ENCODE measurements at places on chromosomes 4 and X.

GRCh38 chr4:169098532-169098931, 88.5 kb upstream of the CBR4 start:
- DNase-seq = no peak

DNA sequence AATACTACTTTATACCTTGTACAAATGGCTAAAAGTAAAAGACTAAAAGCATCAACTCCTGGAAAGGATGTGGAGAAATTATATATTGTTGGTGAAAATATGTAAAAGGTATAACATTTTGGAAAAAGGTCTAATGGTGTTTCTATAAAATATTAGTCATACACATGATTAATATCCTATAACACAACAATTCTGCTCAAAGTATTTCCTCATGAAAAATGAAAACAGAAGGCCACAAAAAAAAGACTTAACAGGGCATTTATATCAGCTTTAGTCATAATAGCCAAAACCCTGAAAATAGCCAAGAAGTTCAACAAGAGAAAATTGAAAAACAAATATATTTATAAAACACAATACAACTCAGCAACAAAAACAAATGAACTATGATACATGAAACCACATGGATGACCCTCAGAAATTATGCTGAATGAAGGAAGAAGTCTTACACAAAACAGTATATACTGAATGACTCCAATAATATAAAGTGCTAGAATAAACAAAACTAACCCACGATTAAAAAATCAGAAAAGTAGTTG, 38.8 kb downstream of the TBCK start:
- DNase-seq = no peak

DNA sequence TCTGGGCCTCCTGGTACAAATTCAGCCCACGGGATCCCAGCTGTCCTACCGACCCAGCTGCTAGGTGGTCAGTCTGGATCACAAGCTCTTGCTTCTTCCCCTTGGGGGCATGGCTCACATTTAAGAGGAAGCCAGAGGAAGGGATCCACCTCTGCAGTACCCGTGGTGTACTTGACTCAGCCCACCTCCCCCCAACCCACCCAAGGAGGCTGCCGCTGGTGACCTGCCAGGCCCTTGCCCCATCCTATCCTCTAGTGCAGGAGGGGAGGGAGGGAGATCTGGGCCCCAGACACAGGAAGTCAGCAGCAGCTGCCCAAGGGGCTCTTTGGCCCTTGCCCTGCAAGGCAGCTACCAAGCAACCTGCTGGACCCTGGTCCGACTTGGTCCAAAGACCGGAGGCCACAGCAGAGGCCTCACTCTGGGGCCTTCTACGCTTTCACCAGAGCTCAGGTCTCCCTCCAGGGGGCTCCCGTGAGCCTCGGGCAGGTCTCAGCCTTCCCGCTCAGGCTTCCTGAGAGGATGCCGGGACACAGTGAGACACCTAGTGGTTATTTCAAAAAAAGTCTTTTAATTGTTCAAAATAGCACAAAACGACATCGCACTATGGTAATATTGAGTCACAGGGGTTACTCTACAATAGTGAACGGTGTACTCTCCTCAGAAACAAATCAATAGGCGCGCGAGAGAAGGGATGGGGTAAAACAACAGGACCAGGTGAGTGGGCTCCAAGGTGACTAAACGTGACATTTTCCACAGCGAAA, 2.7 kb upstream of the RENBP start:
- peak; percentile 52 for DNase-seq

DNA sequence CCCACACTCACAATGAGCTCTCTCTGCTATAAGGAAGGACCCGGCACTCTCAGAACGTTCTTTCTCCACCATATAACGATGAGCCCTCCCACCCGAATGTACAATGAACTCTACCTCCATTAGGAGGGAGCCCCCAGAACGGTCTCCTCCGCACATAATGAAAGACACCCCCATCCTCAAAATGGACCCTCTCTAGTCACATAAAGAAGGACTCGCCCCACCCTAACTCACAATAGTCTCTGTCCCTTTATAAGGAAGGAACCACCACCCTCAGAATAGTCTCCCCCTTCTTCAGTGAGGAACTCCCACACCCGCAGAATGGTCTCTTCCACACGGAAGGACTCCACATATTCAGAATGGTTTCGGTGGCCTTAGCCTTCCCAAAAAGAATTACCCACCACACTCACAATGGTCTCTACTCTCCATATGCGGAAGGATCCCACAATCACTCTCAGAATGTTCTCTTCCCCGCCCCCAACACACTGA, 477 bp downstream of the SLC35A2 start:
- DNase-seq = no peak

DNA sequence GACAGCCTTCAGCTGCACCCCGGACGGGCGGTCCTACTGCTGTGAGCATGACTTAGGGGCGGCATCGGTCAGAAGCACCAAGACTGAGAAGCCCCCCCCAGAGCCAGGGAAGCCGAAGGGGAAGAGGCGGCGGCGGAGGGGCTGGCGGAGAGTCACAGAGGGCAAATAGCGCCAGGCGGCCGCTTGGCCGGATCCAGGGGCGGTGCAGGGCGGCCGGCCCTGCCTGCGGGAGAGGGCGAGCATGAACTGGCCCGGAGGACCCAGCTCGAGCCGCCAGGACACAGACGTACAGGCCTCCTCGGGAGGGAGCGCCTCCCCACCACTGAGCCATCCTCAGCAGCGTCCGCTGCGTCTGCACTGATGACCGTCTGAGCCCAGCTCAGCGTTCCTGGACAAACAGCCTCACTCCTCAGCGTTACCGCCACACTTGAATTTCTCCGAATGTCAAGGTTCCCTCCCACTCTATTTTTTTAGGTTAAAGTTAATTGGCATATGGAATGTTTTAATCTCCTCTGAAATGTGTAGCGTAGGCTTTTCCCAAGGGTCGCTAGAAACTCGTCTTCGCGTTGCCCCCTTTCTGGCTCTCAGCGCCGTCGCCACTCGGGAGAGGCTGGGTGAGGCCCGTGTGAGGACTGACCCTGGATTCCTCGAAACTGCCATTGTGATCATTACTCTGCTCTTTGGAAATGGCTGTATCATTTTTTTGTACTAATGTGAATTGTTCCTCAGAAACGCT, 29.9 kb downstream of the NELFA start:
- DNase-seq = no peak

DNA sequence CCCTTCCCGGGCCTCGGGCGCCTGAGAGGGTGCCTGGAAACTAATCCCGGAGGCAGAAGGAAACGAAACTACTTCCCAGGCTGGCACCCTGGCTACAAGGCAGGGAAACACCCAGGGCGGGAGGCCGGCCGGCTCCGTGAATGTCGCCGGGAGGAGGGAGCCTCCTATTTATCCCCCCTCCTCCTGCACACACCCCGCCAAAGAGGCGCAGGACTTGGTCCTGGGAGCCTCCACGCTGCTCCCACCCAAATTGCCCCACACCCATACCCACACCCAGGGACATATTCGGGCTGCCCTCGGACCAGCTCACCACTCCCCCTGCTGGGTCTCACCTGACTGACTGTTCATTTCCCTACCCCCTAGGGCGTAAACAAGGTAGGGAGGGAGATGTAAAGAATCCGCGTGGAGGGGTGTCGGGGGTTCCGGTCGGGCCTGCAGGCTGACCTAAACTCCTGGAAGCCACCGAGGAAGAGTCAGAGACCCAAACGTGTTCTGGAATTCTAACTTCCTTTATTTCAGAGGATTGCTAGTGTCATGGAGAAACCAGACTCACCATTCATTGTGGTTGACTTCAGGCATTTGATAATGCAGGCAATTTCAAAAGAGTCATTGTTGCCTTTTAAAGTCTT, at the start of gene BTC:
Gene BTC (minus strand): TSS at position 142 of the 629 bp plus-strand sequence. CDS start 198 bp downstream, outside the sequence.
- no peak for DNase-seq

- no peak for DNase-seq
Measured at GRCh38 chr4:2136726-2137125, 77.6 kb downstream of the NAT8L start.
